ENCODE measurements at places on chromosomes 4 and X. TPM values are rescaled to one million over a fixed set of nuclear protein-coding genes. Genes with fewer than 3 reads are reported as not detected.

DNA sequence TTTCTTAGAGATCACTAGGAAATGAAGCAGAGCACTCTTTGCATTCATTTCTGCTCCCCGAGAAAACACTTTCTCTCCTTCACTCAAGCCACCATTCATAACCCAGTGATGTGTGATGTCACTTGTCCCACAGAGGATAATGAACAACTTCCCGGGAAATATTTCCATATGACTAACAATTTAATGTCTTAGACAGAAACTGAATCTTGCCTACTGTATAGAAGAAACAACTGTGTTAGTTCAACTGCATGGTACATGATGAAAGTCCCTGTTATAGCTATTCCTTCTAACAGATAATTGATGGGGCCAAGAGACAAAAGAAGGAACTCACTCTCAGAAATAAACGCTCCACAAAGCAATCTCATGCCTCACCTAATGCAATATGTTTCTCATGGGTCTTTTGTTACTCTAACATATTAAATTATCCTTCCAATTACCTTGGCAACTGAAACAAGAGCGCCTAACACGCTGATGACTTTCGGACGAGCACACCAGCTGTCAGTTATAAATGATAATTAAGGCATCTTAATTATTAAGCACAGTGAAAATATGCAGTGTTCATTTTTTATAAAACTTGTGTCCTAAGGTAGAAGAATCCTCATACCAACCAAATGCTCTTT, 113.7 kb upstream of the TLR3 start:
- DNase-seq = no peak

DNA sequence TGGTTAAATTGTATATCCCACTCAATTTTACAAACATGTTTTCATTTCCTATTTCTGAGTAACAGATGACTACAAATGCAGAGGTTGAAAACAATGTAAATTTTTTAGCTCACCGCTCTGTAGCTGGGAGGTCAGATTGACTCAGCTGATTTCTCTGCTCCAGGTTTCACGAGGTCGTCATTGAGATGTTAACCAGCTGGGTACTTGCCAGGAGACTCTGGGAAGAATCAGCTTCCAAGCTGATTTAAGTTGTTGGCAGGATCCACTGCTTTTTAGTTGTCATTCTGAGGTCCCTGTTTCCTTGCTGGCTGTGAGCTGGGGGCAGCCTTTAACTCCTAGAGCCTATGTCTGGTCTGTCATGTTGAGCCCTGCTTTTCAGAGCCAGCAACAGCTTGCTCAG, 864.3 kb upstream of the AGA start:
- no peak for DNase-seq

CRLF2 gene
- total RNA-seq = not detected

PLAC8 gene
- 6.7 TPM for total RNA-seq

HOPX gene
- not detected for total RNA-seq

DNA sequence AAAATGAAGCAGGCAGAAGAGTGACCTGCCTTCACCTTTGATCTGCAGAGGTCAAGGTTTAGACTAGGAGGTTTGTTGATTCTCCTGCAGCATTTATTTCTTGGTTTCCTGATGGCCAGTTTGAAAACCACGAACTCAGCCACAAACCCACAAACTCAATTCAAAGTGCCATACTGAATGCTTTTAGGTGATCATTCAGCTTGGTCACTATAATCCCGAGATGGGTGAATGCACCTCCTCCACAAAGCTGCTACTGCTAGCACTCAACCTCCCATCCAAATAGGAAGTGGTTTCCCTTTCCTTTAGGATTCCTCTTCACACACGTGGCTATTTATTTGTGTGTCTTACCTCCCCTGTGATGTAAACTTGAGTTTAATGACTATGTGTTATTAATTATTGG, 225.2 kb downstream of the MID1 start:
- peak; percentile 8 for DNase-seq

CT47B1 gene
- total RNA-seq = not detected

CENPVL1 gene
- total RNA-seq = not detected

PPP4R3C gene
- total RNA-seq = not detected

DNA sequence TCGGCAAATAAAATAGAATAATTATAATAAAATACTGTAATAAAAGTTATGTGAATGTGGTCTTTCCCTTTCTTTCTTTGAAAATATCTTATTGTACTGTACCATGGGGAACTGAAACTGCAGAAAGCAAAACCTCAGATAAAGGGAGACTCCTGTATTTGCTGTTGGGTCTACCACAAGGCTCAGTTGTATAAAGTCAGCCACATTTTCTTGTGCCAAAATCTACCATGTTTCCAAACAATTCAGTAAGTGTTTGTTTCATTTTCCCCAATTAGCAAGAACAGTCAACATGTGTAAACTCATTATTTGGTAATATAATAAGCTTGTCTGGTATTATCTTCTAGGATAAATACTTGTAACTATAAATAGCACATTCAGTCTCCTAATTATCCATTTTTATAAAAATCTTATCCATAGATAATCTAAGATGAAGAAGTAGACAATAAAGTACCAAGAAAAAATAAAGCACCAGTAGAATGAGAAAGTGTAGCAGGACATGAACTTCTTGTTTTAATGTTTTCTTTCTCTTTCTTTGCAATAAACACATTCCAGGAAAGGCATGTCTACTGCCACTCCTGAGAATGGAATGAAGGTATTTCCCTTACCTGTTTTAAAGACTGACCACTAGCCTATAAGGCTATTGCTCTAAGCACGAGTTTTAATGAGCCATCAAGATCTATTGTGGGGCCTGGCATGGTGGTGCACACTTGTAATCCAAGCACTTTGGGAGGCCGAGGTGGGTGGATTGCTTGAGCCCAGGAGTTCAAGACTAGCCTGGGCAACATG, 15.0 kb upstream of the OTUD4 start:
- DNase-seq = peak; percentile 10

DNA sequence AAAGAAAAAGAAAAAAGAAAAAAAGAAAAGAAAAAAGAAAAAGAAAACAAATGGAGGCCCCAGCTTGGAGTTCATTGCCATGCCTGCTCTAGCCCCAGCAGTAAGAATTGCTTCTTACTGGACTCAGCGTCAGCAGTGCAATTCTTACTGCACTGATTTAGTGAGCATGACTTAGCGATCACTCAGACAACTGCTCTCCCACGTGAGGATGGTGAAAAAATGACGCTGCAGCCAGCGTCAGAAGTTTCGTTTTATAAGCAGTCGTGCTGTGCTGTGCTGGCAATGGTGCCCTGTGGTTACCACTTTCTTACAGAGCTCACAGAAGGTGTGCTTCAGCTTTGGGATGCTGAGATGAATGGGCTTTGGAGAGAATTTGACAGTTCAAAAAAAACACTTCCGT, 68.3 kb upstream of the DDX3X start:
- peak; percentile 84 for DNase-seq

GRCh38 chr4:82017680-82018079, 356.1 kb downstream of the HNRNPD start:
- peak; percentile 27 for DNase-seq

POLN gene
- total RNA-seq = 0.24 TPM

GRCh38 chr4:123807866-123808265, 411.3 kb downstream of the SPRY1 start:
- DNase-seq = no peak

- DNase-seq = no peak
These were observed 282.4 kb downstream of the C4orf33 start for GRCh38 chr4:129378364-129378763.

SERTM2 gene
- total RNA-seq = not detected

All from A172 (cell line).